Psoas muscle (tissue), 8 donors: ENCODE measurements at places on chromosomes 5 and 9. TPM values are rescaled to one million over a fixed set of nuclear protein-coding genes. Genes with fewer than 3 reads are reported as not detected.

Gene EDIL3
- 0.91 TPM for total RNA-seq

Gene SLC34A3
- total RNA-seq = not detected

Gene ASPN
- 1.7 TPM for total RNA-seq

Gene CHMP5
- total RNA-seq = 34.3 TPM

Gene FOXD4L3
- not detected for total RNA-seq

Gene RANBP3L
- total RNA-seq = 0.58 TPM

Gene NDUFB6
- total RNA-seq = 75.4 TPM

Gene NKD2
- 0.96 TPM for total RNA-seq

Gene PCA3
- not detected for total RNA-seq

Gene FCN1
- total RNA-seq = 1.1 TPM

Gene EIF4E1B
- not detected for total RNA-seq

Gene OTP
- total RNA-seq = not detected

Gene ZNF366
- total RNA-seq = 4.0 TPM

Gene IFNB1
- total RNA-seq = not detected

Gene PRSS3
- 0.30 TPM for total RNA-seq

Gene SLC24A2
- 1.2 TPM for total RNA-seq

Gene WDR38
- total RNA-seq = not detected

Gene PCDHA9
- not detected for total RNA-seq

Gene CCNB1
- 4.1 TPM for total RNA-seq

Gene FOXD4L6
- total RNA-seq = not detected

Gene COL15A1
- total RNA-seq = 5.6 TPM

Gene HACD4
- 0.52 TPM for total RNA-seq

Gene MYMK
- 4.5 TPM for total RNA-seq

Gene STPG3
- total RNA-seq = not detected

Gene TYRP1
- 0.82 TPM for total RNA-seq

Gene PCDHGB1
- 0.92 TPM for total RNA-seq

Gene CTNND2
- total RNA-seq = 0.14 TPM

Gene RHOBTB3
- 86.0 TPM for total RNA-seq

Gene TMC1
- total RNA-seq = 0.34 TPM

Gene ZFYVE16
- total RNA-seq = 21.8 TPM

Gene ZBTB43
- total RNA-seq = 26.5 TPM

Gene ANKRD34B
- 0.08 TPM for total RNA-seq

Gene EGFL7
- total RNA-seq = 47.0 TPM

Gene SNX18
- 9.1 TPM for total RNA-seq

Gene FAM169A
- 0.62 TPM for total RNA-seq

Gene AK6
- 59.9 TPM for total RNA-seq

Gene OR1Q1
- not detected for total RNA-seq

Gene KCNIP1
- not detected for total RNA-seq

Gene C9orf153
- total RNA-seq = 0.13 TPM

Gene PTAR1
- total RNA-seq = 24.0 TPM

Gene NR6A1
- 0.54 TPM for total RNA-seq

Gene TAF1L
- total RNA-seq = not detected

Gene DMRTA1
- 0.20 TPM for total RNA-seq
